ENCODE measurements at places on chromosomes 2 and 18. TPM values are rescaled to one million over a fixed set of nuclear protein-coding genes. Genes with fewer than 3 reads are reported as not detected.

- no peak for DNase-seq
These were observed 19.8 kb downstream of the PROC start for GRCh38 chr2:127437781-127438726.

Gene MPHOSPH10
- 52.3 TPM for polyA plus RNA-seq

Gene FAM110C
- polyA plus RNA-seq = 25.5 TPM

- DNase-seq = no peak
These were observed 1.9 kb downstream of the TFPI start for GRCh38 chr2:187552381-187552780.

GRCh38 chr2:64463781-64464180 lies 9.8 kb downstream of the LGALSL start:
- no peak for DNase-seq

- no peak for DNase-seq
These were observed 458 bp downstream of the HYCC2 start for GRCh38 chr2:201070948-201071478.

- no peak for DNase-seq
These were observed 17.1 kb upstream of the ANKRD62 start for GRCh38 chr18:12076424-12077140.

DNA sequence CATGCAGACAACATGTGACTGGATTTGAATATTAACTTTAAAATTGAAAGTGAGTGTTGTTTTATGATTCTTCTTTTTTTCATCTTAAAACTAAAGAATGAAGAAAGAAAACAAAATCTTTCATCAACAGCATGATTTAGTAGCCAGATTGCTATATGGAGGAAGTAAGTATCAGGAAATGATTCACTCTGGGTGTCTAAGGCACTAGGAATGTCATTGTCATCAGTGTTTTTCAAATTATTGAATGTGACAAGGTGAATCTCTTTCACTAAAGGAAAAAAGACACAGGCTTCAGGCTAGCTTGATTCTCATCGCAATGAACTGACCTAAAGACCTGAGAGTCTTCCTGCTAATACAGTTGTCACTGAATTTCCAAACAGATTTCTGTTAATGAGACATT lies 430.1 kb downstream of the FBXO15 start:
- no peak for DNase-seq

Gene OTOS
- 0.43 TPM for polyA plus RNA-seq

DNA sequence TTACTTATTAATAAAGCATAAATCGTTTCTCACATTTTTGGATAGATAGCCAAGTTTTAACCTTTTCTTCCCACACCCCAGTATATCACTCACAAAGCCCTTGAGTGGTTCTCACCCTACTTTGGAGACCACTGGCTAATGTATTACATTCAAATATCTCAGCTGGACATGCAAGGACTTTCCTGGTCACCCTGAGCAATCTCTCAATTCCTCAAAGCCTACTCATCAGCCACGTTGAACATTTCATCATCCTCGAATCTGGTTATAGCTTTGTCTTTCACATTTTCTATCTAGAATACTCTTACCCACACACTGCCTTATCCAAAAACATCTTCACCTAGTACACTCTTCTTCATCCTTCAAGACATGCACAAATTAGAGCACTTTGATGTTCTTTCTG lies 71.1 kb upstream of the MAPRE2 start:
- DNase-seq = no peak

DNA sequence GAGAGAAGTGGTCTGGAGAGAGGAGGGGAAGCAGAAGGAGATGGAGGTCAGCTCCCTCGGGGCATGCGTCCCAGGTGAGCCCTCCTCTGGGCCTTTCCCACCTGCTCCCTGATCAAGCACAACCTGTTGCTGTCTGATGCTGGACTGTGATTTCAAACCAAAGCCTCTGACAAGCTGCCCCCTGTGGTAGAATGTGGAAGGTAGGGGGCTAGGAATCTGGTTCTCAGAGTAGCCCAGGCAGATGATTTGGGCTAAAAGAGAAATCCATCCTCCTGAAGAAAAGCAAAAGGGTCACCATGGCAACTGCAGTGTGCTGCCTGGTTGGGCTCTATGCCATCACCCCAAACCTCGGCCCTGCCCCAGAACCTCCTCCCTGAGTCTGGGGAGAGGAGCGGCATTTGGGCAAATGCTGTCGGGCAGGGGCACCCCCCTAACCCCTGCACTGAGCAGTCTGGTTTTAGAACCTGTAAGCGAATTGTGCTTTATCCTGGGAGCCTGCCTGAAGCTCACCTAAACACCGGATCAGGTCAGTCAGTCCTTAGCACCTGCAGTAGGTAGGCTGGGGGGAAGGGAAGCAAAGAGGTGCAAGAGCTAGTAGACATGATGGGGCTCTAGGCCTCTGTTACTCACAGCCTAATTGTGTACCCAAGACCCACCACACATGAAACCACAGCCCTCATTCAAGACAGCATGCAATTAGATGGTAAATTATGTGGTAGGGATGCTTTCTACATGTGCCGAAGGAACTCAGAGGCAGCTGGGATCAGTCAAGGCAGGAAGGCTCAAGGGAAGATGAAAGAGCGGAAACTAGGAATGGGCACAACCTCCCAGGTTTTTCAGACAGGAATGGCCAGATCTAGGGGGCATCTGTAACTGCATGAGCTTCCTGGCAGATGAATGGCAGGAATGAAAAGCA lies 83.5 kb downstream of the DNMT3A start:
- DNase-seq = no peak

DNA sequence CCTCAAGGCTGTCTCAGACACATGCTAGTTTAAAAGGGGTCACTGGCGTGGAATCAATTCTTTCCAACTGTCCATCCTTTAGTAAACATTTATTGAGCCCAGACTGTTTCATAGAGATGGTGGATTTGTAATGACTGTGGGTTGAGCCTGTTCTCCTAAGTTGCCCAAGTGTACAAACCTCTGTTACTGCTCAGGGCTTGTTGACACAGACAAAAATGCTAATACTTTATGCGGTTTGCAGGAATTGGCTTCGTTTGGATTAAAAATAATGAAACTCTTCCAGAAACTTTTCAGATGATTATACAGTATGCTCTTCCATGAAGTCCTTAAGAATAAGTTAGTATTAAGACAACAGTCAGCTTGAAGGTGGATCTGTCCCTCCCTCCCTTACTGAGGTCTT lies 83.6 kb upstream of the MGAT5 start:
- DNase-seq = no peak

DNA sequence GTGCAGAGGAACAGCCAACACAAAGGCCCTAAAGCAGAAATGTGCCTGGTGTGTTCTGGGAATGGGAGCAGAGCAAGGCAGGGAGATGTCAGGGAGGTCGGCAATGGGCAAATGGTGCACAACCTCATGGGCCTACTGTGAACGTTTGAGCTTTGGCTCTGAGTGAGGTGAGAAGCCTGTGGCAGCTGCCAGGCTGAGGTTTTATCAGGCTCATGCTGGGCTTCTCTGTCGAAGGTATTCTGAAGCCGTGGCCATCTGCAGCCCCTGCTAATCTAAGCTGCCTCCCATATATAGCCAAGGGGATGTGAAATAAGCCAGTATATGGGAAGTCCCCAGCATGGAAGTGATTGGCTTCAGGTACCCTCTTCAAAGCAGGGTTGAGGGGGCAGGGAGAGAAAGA lies 193.3 kb downstream of the SLC4A3 start:
- no peak for DNase-seq

DNA sequence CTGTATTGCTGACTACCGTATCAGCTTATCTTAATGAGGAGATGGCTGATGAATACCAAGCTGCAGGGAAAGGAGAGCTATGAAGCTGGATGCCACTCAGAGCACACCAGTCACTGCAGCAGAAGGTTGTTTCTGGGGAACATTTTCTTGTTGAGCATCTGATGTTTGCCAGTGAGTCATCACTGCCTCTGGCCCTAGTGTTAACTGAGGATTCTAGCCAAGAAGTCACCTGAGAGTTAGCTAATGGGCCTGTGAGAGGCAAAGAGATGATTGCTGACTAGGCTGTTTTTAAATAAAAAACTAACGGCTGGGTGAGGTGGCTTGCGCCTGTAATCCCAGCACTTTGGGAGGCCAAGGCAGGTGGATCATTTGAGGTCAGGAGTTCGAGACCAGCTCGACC lies 37.9 kb downstream of the CCDC150 start:
- DNase-seq = no peak

GRCh38 chr18:5424903-5425664 lies 118.7 kb downstream of the EPB41L3 start:
- DNase-seq = no peak

DNA sequence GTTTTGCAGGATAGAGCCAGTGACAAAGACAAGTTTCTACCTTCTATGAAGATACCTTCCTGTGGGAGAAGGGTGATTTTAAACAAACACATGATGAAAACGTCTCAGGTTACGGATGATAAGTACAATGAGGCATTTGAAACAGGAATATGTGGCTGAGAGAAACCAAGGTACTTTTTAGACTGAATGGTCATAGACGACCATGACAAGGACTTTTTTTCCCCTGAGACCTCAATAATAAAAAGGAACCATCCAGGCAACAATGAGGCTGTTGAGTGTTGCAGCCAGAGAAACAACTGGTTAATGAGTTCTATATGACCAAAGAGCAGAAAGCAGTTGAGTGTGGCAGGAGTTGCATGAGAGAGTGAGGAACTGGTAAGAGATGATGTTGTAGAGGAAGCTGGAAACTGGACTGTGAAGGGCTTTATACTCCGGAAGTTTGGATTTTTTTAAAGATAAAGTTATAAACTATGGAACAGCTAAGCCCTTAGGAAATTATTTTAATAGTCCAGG lies 306.1 kb upstream of the CYRIA start:
- DNase-seq = no peak

DNA sequence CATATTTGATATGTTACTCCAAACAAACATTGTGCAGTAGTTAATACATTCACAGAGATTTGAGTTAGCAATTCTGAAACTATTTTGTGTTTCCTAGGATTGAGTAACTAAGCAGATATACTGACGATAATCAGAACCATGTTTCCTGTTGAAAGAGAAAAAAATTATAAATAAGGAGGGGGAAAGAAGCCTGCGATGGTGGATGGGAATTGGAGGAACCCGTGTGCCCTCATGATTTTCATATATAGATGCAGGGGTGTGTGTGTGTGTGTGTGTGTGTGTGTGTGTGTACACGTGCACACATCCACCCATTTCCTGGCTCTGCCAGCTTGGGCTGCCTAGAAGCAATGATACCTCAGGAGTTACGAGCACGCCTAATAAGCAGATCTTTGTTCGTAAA lies 56.9 kb downstream of the LPIN2 start:
- no peak for DNase-seq

DNA sequence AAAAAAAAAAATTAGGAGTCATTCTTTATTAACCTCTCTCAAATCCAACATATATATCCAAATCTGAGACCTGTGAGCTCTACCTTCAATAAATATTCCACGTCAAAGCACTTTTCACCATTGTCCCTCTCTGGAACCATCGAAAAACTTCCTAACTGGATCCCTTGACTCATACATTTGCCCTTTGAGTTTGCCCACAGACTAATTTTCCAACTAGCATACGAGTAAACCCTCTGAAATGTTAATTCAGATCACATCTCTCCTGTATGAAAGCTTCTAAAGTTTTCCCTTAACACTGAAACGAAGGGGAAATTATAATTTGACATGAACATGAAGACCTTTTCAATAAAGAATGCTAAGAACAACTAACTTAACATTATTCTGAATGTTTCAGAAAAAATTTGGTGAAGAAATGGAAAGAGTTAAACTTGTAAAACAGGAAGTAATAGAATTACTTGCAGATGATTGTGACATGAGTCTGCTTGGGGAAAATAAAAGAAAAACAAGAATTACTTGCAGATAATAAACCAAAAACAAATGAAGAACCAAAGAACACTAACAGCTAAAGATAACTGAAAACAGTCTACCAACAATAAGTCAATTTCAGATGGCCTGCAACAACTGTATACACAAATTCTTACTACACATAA lies 110.6 kb downstream of the C2orf74 start:
- DNase-seq = no peak

Gene ADI1
- polyA plus RNA-seq = 72.3 TPM

Measured in renal cortex interstitium (tissue), 15 donors.